ENCODE measurements at places on chromosomes 1 and 21.

GRCh38 chr1:84107955-84108354, 36.1 kb upstream of the PRKACB start:
- no peak for DNase-seq

- DNase-seq = no peak
Measured at GRCh38 chr1:111911061-111911460, 78.4 kb downstream of the KCND3 start.

GRCh38 chr1:2468540-2468939, 7.5 kb upstream of the PLCH2 start:
- DNase-seq = no peak

- DNase-seq = no peak
Measured at GRCh38 chr1:116733476-116734365, 20.5 kb upstream of the CD2 start.

- DNase-seq = no peak
Measured at GRCh38 chr1:219657186-219657585, 44.3 kb upstream of the ZC3H11B start.

- DNase-seq = no peak
Measured at GRCh38 chr1:35594005-35594760, 21.1 kb downstream of the TFAP2E start.

DNA sequence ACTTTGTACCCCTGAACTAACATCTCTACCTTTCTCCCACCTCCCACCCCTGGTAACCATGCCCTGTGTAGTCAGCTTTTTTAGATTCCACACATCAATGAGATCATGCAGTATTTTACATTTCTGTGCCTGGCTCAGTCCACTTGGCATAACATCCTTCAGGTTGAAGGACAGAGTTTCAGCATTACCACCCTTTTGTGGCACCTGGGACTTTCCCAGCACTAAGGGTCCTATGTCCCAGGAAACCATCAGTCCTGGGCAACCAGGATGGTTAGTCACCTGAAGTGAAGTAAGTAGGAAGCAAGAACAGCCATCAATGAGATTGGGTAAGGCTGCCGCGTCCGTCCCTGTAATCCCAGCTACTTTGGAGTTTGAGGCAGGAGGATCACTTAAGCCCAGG, 370.6 kb downstream of the SIPA1L2 start:
- no peak for DNase-seq

GRCh38 chr1:25914074-25914995, 8.1 kb upstream of the STMN1 start:
- DNase-seq = no peak

DNA sequence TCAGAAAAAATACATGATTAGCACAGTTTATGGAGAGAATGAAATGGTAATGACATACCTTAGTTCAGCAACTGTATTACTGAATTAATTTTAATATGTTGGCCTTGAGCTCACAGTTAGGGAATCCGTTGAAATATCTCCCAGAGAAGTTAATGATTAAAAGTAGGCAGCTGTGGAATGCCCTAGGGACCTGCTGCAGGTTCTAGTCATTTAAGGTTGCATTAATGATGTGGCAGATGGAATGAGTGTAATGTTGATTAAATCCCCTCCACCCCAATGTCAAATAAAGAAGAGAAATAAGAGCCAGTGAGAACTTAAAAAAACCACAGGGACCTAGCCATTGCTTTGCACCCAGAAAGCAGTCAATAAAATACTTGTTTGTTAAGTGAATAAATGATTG, 40.3 kb upstream of the TRIM45 start:
- peak; percentile 27 for DNase-seq

GRCh38 chr1:239587574-239588369, 201.4 kb downstream of the CHRM3 start:
- DNase-seq = no peak

- DNase-seq = no peak
Measured at GRCh38 chr21:16742741-16743140, 770.1 kb upstream of the CXADR start.

DNA sequence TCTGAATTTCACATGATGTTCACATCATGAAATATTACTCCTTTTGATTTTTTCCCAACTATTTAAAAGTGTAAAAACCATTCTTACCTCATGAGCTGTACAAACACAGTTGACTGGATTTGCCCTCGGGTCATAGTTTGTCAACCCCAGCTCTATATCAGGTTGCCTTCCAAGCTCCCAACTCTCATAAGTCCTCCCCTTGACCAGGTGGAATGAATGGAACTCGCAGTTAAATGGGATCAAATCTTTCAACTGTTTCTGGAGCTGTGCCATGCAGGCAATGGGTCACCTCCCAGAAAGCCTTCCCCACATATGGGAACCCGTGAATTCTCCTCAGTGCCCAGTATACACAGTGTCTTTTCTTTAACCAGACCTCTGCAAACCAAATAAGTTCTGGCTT, 169.8 kb upstream of the FOXD3 start:
- no peak for DNase-seq

- DNase-seq = no peak
Measured at GRCh38 chr21:31848326-31848985, 24.4 kb upstream of the HUNK start.

GRCh38 chr21:32001390-32001789, 128.6 kb downstream of the HUNK start:
- DNase-seq = no peak

GRCh38 chr1:202781180-202781579, 27.0 kb downstream of the KDM5B start:
- no peak for DNase-seq

GRCh38 chr1:12168451-12169160, 1.8 kb downstream of the TNFRSF1B start:
- no peak for DNase-seq

- DNase-seq = peak; percentile 25
Measured at GRCh38 chr1:226061068-226061840, 1.3 kb upstream of the H3-3A start.

All from A549 (cell line).